ENCODE measurements at places on chromosomes 13 and 19.

- DNase-seq, result no peak
Measured at GRCh38 chr13:76131551-76131950, 495.4 kb downstream of the LMO7 start.

GRCh38 chr13:112118451-112119064 is 51.6 kb downstream of the SOX1 start:
- DNase-seq, result no peak

- DNase-seq, result no peak
Measured at GRCh38 chr19:34173193-34173956, 1.1 kb downstream of the LSM14A start.

- no peak for DNase-seq
Measured at GRCh38 chr13:20465218-20465879, 60.3 kb downstream of the CRYL1 start.

- DNase-seq, result no peak
Measured at GRCh38 chr19:51204321-51204720, 20.6 kb upstream of the CD33 start.

GRCh38 chr13:40682449-40683240 is 16.2 kb upstream of the FOXO1 start:
- DNase-seq, result no peak

DNA sequence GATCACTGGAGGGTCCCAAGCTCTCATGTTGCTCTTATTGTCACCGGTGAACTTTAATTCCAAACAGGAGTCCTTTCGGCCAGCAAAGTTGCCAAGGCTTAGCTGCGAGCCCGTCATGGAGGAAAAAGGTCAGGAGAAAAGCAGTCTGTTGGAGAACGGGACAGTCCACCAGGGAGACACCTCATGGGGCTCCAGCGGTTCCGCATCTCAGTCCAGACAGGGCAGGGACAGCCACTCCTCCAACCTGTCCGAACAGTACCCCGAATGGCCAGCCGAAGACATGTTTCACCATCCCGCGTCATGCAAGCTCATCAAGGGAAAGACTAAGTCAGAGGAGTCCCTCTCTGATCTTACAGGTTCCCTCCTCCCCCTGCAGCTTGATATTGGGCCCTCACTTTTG is 10.4 kb downstream of the ZNF91 start:
- DNase-seq, result no peak

Data from NCI-H460 (cell line).